ENCODE measurements at places on chromosomes 4 and X.

DNA sequence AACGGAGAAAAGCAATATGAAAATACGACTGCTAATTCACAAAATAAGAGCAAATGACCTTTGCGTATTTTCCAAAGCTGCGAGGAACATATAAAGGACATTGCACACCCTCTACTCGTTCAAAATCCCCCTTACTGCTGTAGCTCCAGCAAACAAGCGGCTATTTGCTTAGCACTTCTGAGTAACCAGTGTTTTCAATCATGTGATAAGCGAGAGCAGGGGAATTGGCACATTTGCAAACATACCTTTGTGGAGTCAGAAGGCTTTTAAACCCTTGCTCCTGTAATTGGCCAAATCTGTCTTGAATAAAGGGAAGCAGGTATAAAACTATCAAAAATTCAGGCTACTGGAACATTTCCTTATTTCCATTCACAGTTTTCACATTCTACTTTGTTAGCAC, 610.2 kb downstream of the UBE2NL start:
- no peak for DNase-seq

GRCh38 chrX:132776486-132777210, 181.8 kb downstream of the HS6ST2 start:
- DNase-seq = no peak

- no peak for DNase-seq
These were observed 56.0 kb downstream of the VGLL1 start for GRCh38 chrX:136588036-136588435.

DNA sequence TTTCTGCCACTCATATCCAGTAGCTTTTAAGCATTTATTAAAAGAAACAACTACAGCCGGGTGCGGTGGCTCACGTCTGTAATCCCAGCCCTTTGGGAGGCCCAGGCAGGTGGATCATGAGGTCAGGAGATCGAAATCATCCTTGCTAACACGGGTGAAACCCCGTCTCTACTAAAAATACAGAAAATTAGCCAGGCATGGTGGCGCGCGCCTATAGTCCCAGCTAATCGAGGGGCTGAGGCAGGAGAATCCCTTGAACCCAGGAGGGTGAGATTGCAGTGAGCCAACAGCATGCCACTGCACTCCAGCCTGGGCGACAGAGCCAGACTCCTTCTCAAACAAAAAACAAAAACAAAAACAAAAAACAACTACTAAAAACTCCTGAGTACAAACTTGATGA, 119.8 kb downstream of the EPHA5 start:
- DNase-seq = no peak

GRCh38 chr4:140054861-140055260, 99.1 kb downstream of the MAML3 start:
- no peak for DNase-seq

All from umbilical cord (tissue), 2 donors.